ENCODE measurements at places on chromosomes 13 and 19.

DNA sequence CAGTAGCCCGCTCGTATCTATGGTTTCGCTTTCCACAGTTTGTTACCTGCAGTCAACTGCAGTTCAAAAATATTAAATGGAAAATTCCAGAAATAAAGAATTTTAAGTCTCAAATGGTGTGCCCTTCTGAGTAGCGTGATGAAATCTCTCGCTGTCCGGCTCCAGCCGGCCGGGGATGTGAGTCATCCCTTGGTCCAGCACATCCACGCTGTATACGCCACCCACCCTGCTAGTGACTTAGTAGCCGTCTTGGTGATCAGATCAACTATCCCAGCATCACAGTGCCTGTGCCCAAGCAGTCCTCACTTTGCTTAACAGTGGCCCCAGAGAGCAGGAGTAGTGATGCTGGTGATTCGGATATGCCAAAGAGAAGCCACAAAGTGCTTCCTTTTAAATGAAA lies 40.0 kb downstream of the ZNF331 start:
- DNase-seq: no peak

- no peak for DNase-seq
Observed at GRCh38 chr13:97971519-97971918, 18.0 kb downstream of the IPO5 start.

GRCh38 chr19:46221981-46222610 lies 7.4 kb upstream of the IGFL1 start:
- no peak for DNase-seq

DNA sequence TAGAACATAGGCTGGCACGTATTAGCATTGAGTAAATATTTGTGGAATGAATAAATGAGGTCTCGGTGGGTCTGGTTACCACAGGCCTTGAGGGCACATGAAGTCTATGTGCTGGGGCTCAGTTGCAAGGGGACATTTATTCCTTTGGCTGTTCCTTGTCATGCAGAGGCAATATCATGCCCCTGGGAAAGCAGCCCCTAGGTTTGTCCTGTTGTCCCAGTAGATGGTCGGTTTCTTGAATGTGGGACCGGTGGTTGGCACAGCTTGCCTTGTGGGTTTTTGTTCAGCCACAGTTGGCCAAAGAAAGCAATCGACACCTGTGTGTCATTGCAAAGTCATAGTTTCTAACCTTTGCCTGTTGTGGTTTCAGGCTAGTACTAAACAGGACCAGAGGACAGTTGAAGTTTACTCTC lies 24.7 kb upstream of the GPR183 start:
- peak; percentile 58 for DNase-seq

Measured in stimulated activated naive CD8-positive, alpha-beta T cell treated with anti-CD3 and anti-CD28 coated beads, Interleukin-15, Interleukin-2, amounts not matched to agents 100 U/mL and 50 U/mL, for 24 hours (primary cell).